ENCODE measurements at places on chromosomes 5 and 9. TPM values are rescaled to one million over a fixed set of nuclear protein-coding genes. Genes with fewer than 3 reads are reported as not detected.

MPDZ gene
- 84.6 TPM for total RNA-seq

GRCh38 chr5:17910318-17910717, 276.1 kb downstream of the TAF11L14 start:
- no peak overlapping the region for H3K27ac ChIP-seq
- no peaks in the 10 kb centered on the region for H3K27me3 ChIP-seq
- H3K4me1 ChIP-seq, result no peaks in the 10 kb centered on the region
- no peaks in the 10 kb centered on the region for H3K36me3 ChIP-seq

DNA sequence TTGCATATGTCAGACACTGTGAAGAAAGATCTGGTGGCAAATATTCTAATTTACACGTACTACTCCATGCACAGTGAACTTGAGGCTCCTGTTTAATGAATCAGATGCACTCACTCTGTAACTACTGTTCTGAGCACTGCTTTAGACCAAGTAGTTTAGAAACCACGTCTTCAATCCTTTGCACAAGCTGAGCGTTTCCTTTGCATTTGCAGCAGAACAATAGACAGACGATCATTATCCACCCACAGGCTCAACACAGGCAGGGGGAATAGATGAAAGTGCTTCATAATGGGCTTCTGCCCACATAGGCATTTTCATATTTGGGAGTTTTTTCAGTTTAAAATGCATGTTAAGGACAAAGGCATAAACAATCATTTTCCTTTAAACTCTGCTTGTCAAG, 423.3 kb upstream of the ADAMTS16 start:
- no peaks in the 10 kb centered on the region for H3K27me3 ChIP-seq
- H3K4me3 ChIP-seq, result no peak overlapping the region
- H3K4me1 ChIP-seq, result no peaks in the 10 kb centered on the region
- H3K36me3 ChIP-seq, result no peaks in the 10 kb centered on the region
- H3K27ac ChIP-seq, result no peak overlapping the region

- H3K4me1 ChIP-seq, result no peaks in the 10 kb centered on the region
- DNase-seq, result no peak
- H3K4me3 ChIP-seq, result no peak overlapping the region
- no peaks in the 10 kb centered on the region for H3K36me3 ChIP-seq
- H3K27ac ChIP-seq, result no peak overlapping the region
These were observed 133.6 kb downstream of the PTPRD start for GRCh38 chr9:10479172-10479571.

NADK2 gene
- 74.7 TPM for total RNA-seq

MOB3B gene
- 15.6 TPM for total RNA-seq

DNA sequence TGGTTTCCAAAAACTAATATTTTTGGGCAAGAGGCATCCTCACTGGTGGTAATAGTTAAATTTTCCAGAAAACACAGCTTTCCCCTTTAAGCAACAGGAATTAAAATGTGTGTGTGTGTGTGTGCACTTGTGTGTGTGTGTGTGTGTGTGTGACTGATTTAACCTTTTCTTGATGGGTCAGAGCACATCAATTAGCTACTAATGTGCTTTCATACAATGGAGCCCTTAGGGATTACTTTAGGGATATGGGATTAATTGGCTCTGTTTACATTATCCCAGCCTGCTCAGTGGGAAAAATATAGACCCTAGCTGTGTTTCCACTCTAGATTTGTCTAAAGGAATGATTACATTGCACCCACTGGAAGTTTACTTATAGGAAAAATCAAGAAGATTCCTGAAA, 6.5 kb downstream of the PLCXD3 start:
- no peaks in the 10 kb centered on the region for H3K4me1 ChIP-seq
- no peak overlapping the region for H3K4me3 ChIP-seq
- no peaks in the 10 kb centered on the region for H3K27me3 ChIP-seq
- no peak overlapping the region for H3K27ac ChIP-seq

DNA sequence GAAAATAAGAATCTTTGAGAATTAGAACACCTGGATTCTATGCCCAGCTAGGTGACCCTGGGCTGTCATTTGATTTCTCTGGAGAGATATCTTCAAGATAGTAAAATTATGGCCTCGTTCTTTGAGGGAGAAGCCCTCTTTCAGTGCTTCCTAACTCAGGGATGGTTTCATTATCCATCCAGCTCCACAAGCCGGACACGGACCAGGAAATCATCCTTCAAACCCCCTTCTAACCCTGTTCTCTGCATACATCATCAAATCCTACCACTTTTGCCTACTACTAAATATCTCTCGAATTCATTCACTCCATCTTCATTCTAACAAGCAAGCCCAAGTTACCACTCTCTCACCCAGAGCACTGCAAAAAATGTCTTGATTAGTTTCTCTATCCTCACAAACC, 57.2 kb downstream of the MAPKAP1 start:
- no peak for DNase-seq
- no peak overlapping the region for H3K4me3 ChIP-seq
- no peak overlapping the region for H3K27ac ChIP-seq
- H3K36me3 ChIP-seq, result no peaks in the 10 kb centered on the region
- no peaks in the 10 kb centered on the region for H3K4me1 ChIP-seq

IFNA21 gene
- not detected for total RNA-seq

DNA sequence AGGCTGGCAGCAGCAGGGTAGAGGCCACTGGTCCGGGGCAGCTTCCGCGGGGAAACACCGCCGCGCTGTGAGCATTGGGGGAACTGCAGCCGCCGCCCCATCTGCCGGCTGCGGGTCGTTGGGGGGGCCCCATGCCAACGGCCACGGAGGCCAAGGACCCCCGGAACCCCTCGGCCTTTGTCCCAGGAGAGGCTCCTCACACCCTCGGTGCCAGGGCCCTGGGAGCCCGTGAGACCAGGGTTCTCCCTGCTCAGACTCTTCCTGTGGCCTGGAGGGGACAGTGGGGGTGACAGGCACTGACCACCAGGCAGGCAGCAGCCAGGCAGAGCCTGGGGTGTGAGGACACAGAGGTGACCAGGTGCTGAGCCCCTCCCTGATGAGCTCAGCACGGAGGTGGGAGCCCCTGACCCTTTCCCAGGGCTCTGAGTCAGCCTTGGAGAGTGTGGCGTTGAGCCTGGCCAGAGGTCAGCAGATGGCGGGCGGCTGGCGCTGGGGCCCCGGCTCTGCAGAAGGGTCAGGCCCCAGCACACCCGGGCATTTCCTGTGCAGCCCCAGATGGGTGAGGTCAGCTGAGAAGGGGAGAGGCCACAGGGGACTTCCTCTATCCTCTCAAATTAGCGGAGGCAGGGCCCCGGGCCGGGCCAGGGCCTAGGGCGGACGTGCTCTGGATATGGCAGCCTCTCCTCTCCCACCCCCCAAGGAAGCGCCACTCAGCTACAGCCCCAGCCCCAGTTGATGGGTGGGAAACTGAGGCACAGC, 17.9 kb upstream of the EGFL7 start:
- H3K36me3 ChIP-seq, result no peaks in the 10 kb centered on the region
- no peak overlapping the region for H3K4me3 ChIP-seq
- DNase-seq, result peak; percentile 54
- no peaks in the 10 kb centered on the region for H3K4me1 ChIP-seq
- no peaks in the 10 kb centered on the region for H3K27me3 ChIP-seq
- peak overlapping the region; percentile 62 for H3K27ac ChIP-seq

RNF44 gene
- total RNA-seq, result 7.2 TPM

- no peaks in the 10 kb centered on the region for H3K27me3 ChIP-seq
- no peaks in the 10 kb centered on the region for H3K4me1 ChIP-seq
- no peaks in the 10 kb centered on the region for H3K36me3 ChIP-seq
- H3K27ac ChIP-seq, result no peak overlapping the region
These were observed 25.3 kb upstream of the SLC1A3 start for GRCh38 chr5:36581070-36581469.

- no peak overlapping the region for H3K4me3 ChIP-seq
- no peaks in the 10 kb centered on the region for H3K36me3 ChIP-seq
- no peak overlapping the region for H3K27ac ChIP-seq
- DNase-seq, result no peak
These were observed 135.9 kb downstream of the SLIT3 start for GRCh38 chr5:169165052-169165451.

- H3K36me3 ChIP-seq, result no peaks in the 10 kb centered on the region
- no peaks in the 10 kb centered on the region for H3K4me1 ChIP-seq
- no peak overlapping the region for H3K27ac ChIP-seq
- no peaks in the 10 kb centered on the region for H3K27me3 ChIP-seq
- no peak for DNase-seq
- H3K4me3 ChIP-seq, result no peak overlapping the region
These were observed 3.4 kb upstream of the ABO start for GRCh38 chr9:133278161-133279114.

SLC36A2 gene
- not detected for total RNA-seq

CDH9 gene
- not detected for total RNA-seq

- H3K4me1 ChIP-seq, result peaks cover 8% of the 10 kb centered on the region
- H3K27ac ChIP-seq, result peak overlapping the region; percentile 90
- H3K27me3 ChIP-seq, result no peaks in the 10 kb centered on the region
- no peak for DNase-seq
These were observed 74.1 kb downstream of the FNBP1 start for GRCh38 chr9:129968690-129969485.

GRCh38 chr5:54178207-54178606, 132.2 kb downstream of the ARL15 start:
- no peaks in the 10 kb centered on the region for H3K36me3 ChIP-seq
- no peak overlapping the region for H3K27ac ChIP-seq
- H3K27me3 ChIP-seq, result no peaks in the 10 kb centered on the region
- H3K4me3 ChIP-seq, result no peak overlapping the region

GRCh38 chr5:85605381-85605780, 1012.4 kb upstream of the COX7C start:
- no peaks in the 10 kb centered on the region for H3K4me1 ChIP-seq
- DNase-seq, result no peak
- H3K27ac ChIP-seq, result no peak overlapping the region
- H3K36me3 ChIP-seq, result no peaks in the 10 kb centered on the region

WNK2 gene
- total RNA-seq, result 6.2 TPM

MSH3 gene
- total RNA-seq, result 6.4 TPM

- no peaks in the 10 kb centered on the region for H3K4me1 ChIP-seq
- no peaks in the 10 kb centered on the region for H3K36me3 ChIP-seq
- no peak for DNase-seq
- no peak overlapping the region for H3K27ac ChIP-seq
These were observed 53.9 kb upstream of the EFNA5 start for GRCh38 chr5:107724642-107725041.

- H3K36me3 ChIP-seq, result no peaks in the 10 kb centered on the region
- H3K27ac ChIP-seq, result no peak overlapping the region
- no peaks in the 10 kb centered on the region for H3K4me1 ChIP-seq
- no peak overlapping the region for H3K4me3 ChIP-seq
- H3K27me3 ChIP-seq, result no peaks in the 10 kb centered on the region
These were observed 11.1 kb downstream of the PRELID2 start for GRCh38 chr5:145824040-145824439.

DNA sequence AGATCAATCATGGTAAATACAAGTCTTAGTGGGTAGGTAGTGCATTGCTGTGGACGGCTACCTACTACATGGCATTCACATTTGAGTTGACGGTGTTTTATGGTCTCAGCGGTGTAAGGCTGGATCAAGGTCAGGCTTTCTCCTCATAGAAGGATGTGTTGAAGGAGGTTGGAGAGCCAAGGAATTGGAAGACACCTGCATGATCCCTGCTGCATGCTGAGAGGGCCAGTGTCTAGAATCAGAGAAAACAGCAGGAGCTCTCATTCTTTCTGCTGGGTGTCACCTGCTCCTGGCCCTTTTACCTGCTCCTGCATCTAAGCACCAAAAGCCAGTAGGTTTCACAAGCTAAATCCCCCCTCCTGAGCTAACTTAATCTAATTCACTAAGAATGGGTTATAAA, 88.2 kb downstream of the RGS7BP start:
- no peaks in the 10 kb centered on the region for H3K4me1 ChIP-seq
- no peaks in the 10 kb centered on the region for H3K27me3 ChIP-seq
- H3K4me3 ChIP-seq, result no peak overlapping the region
- no peak overlapping the region for H3K27ac ChIP-seq
- DNase-seq, result no peak

- H3K4me3 ChIP-seq, result no peak overlapping the region
- no peak for DNase-seq
- no peaks in the 10 kb centered on the region for H3K4me1 ChIP-seq
- H3K36me3 ChIP-seq, result no peaks in the 10 kb centered on the region
- H3K27ac ChIP-seq, result no peak overlapping the region
- no peaks in the 10 kb centered on the region for H3K27me3 ChIP-seq
These were observed 909.3 kb upstream of the CDH10 start for GRCh38 chr5:25554077-25554476.

- H3K36me3 ChIP-seq, result no peaks in the 10 kb centered on the region
- no peaks in the 10 kb centered on the region for H3K4me1 ChIP-seq
- H3K27me3 ChIP-seq, result no peaks in the 10 kb centered on the region
- no peak overlapping the region for H3K4me3 ChIP-seq
- no peak for DNase-seq
These were observed 87.0 kb upstream of the TLE1 start for GRCh38 chr9:81776390-81776789.

- no peak for DNase-seq
- no peaks in the 10 kb centered on the region for H3K36me3 ChIP-seq
- no peak overlapping the region for H3K4me3 ChIP-seq
- no peak overlapping the region for H3K27ac ChIP-seq
These were observed 124.8 kb upstream of the IQGAP2 start for GRCh38 chr5:76278261-76278789.

FOXD4L3 gene
- total RNA-seq, result not detected

DNA sequence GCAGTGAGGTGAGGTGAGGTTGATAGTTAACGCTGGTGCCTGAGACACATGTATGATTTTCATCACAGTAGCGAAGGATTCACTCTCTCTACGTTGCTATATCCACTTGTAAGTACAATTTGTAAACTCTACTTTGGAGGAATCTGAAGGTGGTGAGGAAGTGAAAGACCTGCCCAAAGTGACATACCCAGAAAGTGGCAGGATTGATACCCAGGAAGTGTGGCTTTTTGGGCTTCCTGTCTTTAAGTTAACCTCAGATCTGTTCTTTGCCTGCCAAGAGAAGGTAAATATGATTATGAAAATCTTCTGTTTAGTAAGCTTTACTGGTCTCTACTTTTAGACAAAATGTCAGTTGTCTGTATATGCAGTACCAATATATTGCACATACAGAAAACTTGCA, 143.1 kb downstream of the SH3GL2 start:
- no peaks in the 10 kb centered on the region for H3K4me1 ChIP-seq
- no peak for DNase-seq
- H3K27me3 ChIP-seq, result no peaks in the 10 kb centered on the region
- H3K27ac ChIP-seq, result no peak overlapping the region
- H3K36me3 ChIP-seq, result no peaks in the 10 kb centered on the region

PCDHB5 gene
- total RNA-seq, result 11.5 TPM

GPBP1 gene
- 122 TPM for total RNA-seq

- no peak overlapping the region for H3K4me3 ChIP-seq
- H3K4me1 ChIP-seq, result no peaks in the 10 kb centered on the region
- DNase-seq, result no peak
- no peaks in the 10 kb centered on the region for H3K27me3 ChIP-seq
- H3K27ac ChIP-seq, result no peak overlapping the region
These were observed 102.3 kb downstream of the SEMA6A start for GRCh38 chr5:116472274-116472673.

- no peak for DNase-seq
- H3K36me3 ChIP-seq, result no peaks in the 10 kb centered on the region
- no peak overlapping the region for H3K27ac ChIP-seq
- H3K4me3 ChIP-seq, result no peak overlapping the region
- H3K27me3 ChIP-seq, result peaks cover 13% of the 10 kb centered on the region
These were observed 12.5 kb upstream of the LHX2 start for GRCh38 chr9:123998970-123999621.
